ENCODE measurements at places on chromosomes 7 and 10. TPM values are rescaled to one million over a fixed set of nuclear protein-coding genes. Genes with fewer than 3 reads are reported as not detected.

DNA sequence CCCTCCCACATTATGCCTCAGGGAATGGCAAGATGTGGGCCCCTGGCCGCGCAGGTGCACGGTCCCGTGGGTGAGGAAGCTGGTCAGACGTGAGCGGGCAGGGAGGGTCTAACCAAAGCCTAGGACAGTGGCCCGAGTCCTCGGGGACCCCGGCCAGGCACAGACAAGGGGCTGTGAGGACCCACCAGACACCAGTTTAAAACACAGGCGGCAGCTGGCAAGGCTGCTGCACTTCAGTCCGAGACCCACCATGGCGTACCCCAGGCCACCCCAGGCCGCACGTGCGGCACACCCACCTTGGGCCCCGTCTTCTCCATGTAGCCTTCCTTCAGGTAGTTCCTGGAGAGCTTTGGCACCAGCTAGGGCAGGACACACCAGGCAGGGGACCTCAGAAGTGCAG lies 23.5 kb downstream of the GET4 start:
- no peak for DNase-seq

DNA sequence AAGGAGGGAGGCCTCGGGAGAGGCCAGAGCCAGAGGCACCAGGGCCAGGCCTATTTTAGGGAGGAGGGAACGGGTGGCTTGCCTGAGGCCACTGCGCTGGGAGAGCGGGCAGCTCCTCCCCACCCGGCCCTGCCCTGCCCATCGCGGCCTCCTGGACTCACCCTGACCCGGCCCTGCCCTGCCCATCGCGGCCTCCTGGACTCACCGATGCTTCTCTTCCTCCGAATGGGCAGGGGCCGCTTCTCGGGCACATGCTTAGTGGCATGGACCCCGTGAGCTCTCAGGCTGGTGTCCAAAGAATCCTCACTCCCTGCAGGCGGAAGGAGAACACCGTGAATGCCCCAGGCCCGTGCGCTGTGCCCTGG lies 7.5 kb downstream of the PDGFA start:
- DNase-seq = no peak

DNA sequence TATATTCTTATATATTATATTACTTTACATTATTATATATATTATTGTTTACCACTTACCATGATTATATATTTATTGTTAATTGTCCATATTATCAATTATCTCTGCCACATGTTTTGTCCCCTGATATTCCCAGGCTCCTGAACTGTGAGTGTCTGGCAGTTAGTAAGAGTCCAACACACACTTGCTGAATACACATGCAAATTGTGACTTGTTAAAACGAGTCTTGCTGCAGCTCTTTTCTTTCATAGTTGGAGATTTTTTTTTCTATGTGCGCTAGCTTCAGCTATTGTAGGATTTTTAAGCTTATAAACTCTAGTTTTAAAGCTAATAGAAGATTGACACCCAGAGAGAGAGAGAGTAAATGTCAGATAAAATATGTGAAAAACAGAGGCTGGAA lies 207.8 kb upstream of the FAM3C start:
- no peak for DNase-seq

DNA sequence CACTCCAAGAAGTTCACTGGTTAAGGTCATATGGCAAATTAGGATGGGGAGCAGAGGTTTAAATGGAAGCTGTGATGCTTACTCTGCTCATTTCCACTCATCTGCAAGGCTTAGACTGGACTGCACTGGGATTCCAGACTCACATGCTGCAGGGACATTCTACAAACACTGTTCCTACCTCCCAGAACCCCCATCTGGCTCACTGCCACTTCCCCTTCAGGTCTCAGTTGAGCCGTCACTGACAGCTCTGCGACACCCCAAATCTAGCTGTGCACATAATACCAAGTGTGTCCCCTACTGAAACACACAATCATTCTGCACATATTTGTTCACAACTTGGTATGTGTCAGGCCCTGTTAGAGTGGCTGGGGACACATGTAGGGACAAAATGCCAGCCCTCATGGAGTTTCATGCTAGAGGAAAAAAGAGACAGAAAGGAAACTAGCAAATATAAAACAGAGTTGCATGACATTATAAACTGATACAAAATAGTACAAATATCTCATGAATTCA lies 5.4 kb downstream of the PRKCQ start:
- DNase-seq = no peak

GRCh38 chr10:124125305-124126116 lies 32.1 kb upstream of the CHST15 start:
- DNase-seq = no peak

DNA sequence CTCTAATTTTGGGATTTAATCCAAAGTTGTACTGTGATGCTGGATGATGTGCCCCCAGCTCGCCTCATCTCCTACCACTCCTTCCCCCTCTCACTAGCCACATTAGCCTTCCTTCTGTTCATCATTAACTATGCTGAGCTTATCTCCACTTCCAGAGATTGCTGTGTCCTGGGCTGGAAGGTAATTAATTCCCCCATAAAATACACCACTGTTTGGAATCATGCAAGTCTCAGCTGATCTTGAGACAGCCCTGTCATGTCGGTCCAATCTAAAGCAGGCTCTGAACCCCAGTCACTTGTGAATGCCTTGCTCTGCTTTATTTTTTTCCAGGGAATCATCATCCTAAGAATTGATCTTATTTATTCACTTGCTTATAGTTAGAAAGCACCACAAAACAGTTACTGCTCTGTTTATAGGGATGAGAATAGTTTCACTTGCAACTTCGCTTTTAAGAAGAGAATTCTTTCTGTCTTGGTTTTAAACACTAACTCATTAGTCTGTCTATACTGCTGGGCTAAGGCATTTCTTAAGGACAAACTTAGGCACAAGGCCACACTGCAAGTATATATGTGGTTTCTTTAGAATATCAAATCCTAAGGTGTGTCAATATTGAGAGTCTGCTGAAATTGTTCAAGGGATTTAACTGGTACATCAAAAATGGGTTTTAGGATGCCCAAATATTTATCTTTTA lies 341.1 kb upstream of the SEMA3A start:
- DNase-seq = no peak

GRCh38 chr10:91493313-91493712 lies 83.2 kb downstream of the HECTD2 start:
- no peak for DNase-seq

CLDN3 gene
- 0.22 TPM for total RNA-seq

ATRNL1 gene
- not detected for total RNA-seq

DNA sequence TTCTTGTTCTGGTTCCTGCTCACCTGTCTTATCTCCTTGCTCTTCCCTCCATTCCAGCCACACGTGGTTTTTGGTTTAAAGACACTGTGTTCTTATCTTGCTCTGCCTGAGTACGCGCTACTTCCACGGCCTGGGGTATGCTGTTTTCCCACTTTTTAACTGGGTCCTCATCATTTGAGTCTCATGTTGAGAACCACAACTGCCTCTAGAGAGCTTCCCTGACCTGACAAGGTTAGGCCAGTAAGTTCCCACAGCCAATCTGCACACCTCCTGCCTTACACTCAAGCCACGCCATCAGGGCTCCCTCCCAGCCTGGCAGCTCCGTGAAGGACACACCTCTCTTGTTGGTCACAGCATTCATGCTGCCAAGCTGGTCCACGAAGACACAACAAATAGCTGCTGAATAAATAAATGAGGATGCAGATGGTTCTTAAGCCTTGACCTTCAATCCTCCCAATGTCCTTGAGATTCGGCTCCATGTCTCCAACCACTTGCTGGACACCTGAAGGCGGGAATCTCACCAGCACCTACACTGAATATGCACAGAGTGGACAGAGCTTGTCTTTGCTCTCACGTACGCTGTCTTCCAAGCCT lies 201.7 kb upstream of the KLF14 start:
- DNase-seq = no peak

DNA sequence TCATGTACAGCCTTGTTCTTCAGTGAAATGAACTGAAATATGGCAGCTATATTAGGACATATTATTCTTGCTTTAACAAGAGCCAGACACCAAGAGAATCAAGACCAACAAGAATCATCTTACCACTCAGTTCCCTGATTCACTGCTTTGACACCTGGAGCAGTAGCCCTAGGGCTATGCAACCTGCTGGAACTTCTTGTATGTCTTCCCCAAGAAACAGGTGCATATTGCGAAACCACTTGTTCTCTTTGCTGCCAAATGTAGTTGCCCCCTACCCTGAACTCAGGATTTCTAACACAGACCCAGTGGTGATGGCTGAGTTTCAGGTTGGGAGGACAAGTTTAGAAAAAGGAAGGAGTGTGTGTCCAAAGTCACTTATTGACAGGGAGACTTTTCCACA lies 46.1 kb downstream of the WIPF3 start:
- no peak for DNase-seq

DNA sequence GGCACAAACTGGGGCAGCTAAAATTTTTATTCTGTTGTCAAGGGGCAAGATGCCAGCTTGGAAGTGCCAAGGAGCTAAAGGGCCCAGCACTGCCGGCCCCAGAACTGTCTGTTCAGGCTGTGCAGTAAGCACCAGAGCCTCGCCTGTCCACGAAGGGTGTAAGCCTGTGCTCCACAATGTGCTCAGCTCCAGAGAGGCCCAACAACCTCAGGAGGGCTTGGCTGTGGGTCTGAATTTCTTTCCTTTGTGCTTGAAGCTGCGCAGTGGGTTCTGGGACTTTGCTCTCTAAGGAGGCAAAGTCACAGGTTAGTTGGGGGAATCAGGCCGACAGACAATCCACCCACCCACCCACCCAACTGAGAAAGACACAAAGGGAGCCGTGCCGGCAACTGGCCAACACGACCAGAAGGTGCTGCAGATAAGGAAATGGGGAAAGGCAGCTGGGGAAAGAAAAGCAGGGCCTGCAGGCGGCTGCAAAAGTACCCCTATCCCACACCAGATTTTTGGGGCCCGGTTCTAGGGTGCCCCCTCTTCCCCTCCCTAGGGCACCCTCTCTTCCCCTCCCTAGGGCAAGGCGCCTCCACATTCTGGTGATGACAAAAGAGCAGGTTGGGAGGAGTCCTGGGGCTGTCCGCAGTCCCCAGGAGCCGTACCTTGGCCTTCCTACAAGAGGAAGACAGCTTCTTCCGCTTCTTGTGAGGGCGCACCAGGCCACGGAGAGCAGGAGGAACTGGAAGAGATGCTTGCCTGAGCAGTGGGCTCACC lies 7.7 kb downstream of the DDX56 start:
- no peak for DNase-seq

- no peak for DNase-seq
Measured at GRCh38 chr7:151867912-151868311, 9.0 kb downstream of the PRKAG2 start.

- DNase-seq = no peak
Measured at GRCh38 chr7:78642751-78643150, 810.7 kb downstream of the MAGI2 start.

SVOPL gene
- not detected for total RNA-seq

- no peak for DNase-seq
Measured at GRCh38 chr7:95330204-95330960, 6.0 kb upstream of the PON1 start.

CADPS2 gene
- total RNA-seq = 0.18 TPM

TSPAN33 gene
- 9.4 TPM for total RNA-seq

SLC13A1 gene
- not detected for total RNA-seq

SLC18A3 gene
- not detected for total RNA-seq

- DNase-seq = peak; percentile 45
Measured at GRCh38 chr10:22666287-22667092, 47.9 kb downstream of the PIP4K2A start.

VWDE gene
- total RNA-seq = 0.30 TPM

DNA sequence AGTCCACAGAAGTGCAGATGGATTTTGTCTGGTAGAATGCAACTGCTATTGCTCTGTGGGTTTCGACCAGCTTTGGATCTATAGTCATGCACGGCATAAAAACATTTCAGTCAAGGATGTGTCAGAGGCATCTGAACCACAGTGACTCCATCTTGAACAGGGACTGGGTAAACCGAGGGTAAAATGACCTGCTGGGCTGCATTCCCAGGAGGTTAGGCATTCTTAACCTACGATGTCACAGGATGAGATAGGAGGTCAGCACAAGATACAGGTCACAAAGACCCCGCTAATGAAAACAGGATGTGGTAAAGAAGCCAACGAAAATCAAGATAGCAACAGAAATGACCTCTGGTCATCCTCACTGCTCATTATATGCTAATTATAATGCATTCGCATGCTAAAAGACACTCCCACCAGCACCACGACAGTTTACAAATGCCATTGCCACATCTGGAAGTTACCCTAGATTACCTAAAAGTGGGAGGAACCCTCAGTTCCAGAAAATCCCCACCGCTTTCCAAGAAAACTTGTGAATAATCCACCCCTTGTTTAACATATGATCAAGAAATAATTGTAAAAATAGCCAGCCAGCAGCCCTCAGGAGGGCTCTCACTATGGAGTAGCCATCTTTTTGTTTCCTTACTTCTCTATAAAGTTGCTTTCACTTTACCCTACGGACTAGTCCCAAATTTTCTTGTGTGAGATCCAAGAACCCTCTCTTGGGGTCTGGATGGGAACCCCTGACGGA lies 50.7 kb upstream of the CPXM2 start:
- no peak for DNase-seq

FFAR4 gene
- not detected for total RNA-seq

GRCh38 chr7:75738604-75738974 lies at the start of gene HIP1:
HIP1 (minus strand) TSS chr7:75738941; CDS start chr7:75738920, 21 bp downstream.
- no peak for DNase-seq

All from activated T-cell treated with anti-CD3 and anti-CD28 coated beads, Interleukin-2, amount 50 U/mL, for 4 hours (primary cell).